ENCODE measurements at places on chromosomes 2 and 18. TPM values are rescaled to one million over a fixed set of nuclear protein-coding genes. Genes with fewer than 3 reads are reported as not detected.

GRCh38 chr2:8374782-8375181, 307.1 kb upstream of the ID2 start:
- no peak for DNase-seq

TEKT4 gene
- not detected for polyA plus RNA-seq

AGBL5 gene
- polyA plus RNA-seq: 18.8 TPM

DNA sequence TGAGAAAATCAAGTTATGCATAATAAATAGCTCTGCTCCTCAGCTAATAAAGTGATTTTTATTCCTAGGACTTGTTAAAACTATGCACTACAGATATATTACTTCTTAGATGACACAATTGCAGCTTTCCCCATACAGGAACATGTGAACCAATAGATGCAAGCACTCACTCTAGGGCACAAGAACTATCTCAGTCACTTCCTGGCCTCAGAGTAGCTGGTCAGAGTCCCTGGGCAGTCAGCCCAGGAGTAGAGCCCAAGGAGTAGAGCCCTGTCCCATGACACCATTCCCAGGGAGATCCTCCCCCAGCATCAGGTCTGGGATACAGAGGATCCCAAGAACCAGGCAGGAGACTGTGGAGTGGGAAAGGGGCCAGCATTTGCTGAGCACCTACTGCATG, 2.7 kb downstream of the TNS1 start:
- DNase-seq: no peak

FHL2 gene
- 52.4 TPM for polyA plus RNA-seq

MLPH gene
- polyA plus RNA-seq: 0.85 TPM

NPPC gene
- 3.5 TPM for polyA plus RNA-seq

LYPD1 gene
- polyA plus RNA-seq: 3.3 TPM

TXNDC2 gene
- polyA plus RNA-seq: 0.12 TPM

GRCh38 chr2:3487028-3487425, 32.3 kb downstream of the ADI1 start:
- no peak for DNase-seq

DNA sequence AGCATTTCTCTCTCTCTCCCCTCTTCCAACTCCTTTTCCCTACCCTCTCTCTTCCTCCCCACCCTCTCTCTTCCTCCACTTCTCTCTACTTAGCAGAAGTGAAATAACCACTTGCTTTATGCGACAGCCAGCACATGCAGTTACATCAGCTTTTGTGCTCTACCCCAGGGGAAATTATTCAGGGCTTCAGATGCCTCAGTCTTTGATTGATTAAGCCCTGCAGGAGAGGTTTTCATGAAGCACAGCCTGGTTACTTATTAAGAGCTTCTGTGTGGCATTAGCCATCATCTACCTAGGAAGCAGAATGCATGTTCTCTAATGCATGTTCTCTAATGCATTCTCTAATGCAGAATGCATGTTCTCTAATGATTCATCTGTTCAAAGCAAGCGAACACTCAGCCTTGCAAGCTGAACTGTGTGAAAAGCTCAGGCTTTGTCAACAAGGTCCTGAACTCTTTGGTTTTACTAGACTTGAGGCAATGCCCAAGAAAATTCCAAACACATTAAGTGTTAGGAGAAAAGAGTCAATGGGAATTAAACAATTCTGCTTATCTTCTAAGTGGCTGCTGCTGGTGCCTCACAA, 56.1 kb downstream of the LHCGR start:
- DNase-seq: no peak

GRCh38 chr2:101064868-101065549, 62.9 kb downstream of the RPL31 start:
- DNase-seq: no peak

CFC1 gene
- not detected for polyA plus RNA-seq

Data from hindlimb muscle (tissue), 1 donor.